Stimulated activated CD8-positive, alpha-beta memory T cell treated with anti-CD3 and anti-CD28 coated beads, Interleukin-2, amount 100 ng/mL, for 1 hour (primary cell): ENCODE measurements at places on chromosomes 3 and 15.

DNA sequence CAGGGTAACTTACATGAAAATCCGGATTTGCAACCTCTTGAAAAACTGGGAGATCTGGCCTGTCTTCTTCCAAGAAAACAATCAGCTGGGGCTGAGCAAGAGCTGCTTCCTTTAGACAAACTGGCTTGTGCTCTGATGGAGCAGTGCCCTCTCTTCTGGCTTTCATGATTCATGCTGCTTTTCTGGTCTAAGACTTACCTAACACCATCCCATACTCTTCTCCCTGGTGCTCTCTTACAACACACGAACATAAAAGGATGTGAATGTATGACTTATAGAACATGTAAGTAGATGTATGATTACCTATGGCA, 9.9 kb downstream of the TJP1 start:
- DNase-seq: no peak

- DNase-seq: no peak
These were observed 33.7 kb downstream of the ARRDC4 start for GRCh38 chr15:97994236-97994635.

DNA sequence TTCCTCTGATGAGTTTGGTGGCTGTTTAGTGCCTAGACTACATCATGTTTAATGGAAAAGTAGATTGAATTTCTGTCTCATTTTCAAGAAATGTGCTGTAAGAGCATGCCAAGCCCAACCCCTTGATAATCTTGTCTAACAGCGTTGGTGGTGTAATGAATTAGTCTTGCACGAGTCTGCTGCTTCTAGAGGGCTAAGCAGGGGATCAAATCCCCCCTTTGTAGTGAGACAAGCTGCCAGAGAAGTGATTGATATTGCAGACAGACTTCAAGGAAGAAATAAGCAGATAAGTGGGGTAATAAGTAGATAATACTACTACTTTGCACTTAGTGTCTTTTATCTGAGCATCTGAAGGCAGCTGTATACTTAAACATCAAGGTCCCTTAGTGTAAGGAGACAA, 141.4 kb downstream of the TP63 start:
- DNase-seq: no peak

- no peak for DNase-seq
These were observed 66.1 kb downstream of the GBE1 start for GRCh38 chr3:81695302-81695701.

DNA sequence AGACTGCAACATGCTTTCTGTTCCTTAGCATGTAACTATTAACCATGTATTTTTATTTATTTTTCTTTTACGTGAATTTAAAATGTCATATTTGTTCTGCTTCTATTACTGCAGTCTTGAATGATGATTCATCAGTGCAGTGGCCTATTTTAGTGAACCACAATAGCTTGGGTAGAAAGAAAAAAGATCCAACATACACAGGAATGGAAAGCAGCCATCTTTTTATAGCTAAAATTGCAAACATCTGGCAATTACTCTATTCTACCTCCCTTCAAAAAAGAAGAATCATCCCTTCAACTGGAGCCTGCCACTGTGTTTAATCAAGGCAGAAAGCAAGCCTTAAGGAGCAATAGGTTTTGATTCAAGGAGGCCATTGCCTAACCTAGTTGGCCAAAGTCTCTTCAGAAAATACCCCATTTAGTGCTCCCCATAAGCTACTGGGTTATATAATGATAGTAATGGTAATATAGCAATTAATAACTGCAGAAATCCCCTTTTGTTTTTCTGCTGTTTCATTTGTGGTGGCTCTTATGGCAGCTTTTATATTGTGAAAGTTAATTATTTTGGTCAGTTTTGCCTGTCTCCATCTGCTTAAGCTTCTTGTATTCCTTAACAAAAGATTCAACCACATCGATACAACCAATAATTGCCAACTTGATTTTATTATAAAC, 267.3 kb downstream of the LPP start:
- no peak for DNase-seq

DNA sequence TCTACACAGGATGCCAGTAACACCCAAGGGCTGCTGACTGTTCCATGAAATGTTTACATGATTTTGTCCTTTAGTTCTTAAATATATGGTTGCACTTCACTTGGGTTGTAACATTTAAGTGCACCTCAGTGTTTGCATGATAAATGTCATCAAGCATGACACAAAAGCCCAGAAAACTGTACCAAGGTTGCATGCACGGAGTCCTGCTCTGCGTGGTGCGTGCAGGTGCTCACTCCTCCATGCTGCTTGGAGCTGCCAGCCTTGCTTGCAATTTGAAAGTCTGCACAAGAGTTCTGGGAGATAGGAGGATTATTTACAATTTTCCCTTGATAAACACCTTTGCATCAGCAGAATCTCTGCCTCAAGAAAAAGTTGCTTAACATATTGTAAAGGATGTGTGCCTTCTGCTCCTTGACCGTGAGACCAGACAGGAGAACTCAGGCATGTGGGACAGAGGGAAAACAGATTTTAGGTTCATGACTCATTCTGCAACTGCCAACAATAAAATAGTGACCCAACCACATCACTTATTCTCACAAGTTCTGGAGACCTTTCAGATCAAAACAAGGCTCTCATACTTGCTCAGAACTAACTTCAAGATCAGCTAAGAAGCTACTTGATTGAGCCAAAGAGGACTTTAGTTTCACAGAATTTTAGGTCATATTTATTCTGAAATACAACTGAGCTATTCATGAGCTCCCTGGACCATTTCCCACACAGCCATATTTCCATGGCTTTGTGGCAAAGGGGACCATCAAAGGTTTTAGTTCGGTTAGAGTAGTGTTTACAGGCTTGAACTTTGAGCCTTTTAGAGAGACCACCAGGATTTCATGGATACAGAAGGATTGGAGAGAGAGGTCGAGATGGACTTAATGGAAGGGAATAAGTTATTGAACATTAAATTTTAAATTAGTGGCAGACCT, 128.4 kb upstream of the ZBED2 start:
- DNase-seq: no peak

DNA sequence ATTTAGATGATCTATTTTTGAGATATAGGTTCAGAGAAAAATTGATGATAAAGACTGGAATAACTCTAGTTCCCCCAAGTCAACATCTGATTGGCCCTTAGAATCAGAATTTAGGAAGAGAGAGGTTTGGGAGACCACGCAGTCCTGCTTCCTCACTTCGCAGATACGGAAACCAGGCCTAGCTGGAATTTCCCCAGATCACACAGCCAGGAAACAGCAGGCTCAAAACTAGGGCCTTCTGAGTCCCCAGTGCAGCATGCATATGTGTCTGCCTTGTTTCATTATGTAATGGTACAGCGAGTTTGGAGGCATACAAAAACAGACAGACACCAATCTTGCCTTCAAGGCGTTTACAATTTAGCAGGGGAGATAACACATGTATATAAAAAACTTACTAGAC, 177.1 kb upstream of the ICE2 start:
- DNase-seq: no peak

GRCh38 chr15:95326431-95327182, 1003.9 kb upstream of the NR2F2 start:
- DNase-seq: no peak

- DNase-seq: no peak
These were observed 29.9 kb downstream of the TIGIT start for GRCh38 chr3:114323546-114324254.

- DNase-seq: no peak
These were observed 150.6 kb downstream of the KCNMB2 start for GRCh38 chr3:178686826-178687225.

- no peak for DNase-seq
These were observed 177.7 kb upstream of the MCTP2 start for GRCh38 chr15:94053626-94054025.

DNA sequence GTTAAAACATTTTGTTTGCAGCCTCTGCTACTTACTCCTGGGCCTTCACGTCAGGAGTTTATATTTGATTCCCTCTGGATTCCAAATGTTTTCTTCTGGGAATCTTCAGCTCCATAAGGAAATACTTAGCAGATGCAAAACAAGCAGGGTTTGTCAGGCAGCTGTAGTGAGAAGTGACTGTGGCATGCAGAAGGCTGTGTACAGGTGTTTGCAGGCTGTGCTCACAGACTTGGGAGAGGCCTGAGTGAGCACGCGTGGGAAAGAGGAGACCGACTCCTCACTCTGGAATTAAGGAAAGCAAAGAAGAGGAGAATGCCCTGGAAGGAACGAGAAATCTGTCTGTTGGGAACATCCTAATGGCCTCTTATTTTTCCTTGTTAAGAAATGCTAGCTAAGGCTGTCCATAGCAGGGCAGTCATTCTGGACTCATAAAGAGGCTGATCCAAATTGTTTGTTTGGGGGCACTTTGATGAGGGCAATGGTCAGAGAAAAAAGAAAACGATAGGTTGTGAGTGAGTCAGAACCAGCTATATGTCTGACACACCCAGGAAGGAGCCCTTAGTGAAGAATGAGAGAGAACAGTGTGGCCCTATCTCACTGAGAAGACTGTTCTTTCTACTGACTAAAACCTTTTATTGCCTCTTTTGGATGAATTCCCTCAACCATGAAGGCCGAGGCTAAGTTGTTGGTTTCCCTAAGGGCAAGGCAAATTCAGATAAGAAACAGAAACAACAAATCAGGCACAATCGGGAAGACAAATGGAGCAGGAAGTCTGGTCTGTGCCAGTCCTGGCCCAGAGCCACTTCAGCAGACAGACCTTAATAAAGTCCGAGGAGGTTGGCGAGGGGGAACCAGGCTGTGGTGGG, 82.6 kb downstream of the TGFBR2 start:
- DNase-seq: no peak

GRCh38 chr3:39130693-39131265, 22.6 kb downstream of the CSRNP1 start:
- DNase-seq: no peak

DNA sequence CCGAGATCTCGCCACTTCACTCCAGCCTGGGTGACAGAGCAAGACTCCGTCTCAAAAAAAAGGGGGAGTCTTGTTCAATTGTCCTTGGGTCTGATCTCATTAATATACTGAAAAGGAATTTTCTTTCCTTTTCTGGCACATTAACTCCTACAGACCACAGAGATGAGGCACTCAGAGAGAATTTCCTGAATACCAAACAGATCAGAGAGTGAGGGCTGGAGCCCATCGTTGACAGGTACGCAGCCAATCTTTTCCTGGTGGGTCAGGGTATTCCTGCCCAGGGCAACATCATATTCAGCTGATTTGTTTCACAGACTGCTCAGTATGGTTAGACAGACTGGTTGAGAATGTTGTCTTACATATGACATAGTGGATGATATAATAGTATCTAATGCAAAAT, 82.8 kb upstream of the TNFSF10 start:
- no peak for DNase-seq

DNA sequence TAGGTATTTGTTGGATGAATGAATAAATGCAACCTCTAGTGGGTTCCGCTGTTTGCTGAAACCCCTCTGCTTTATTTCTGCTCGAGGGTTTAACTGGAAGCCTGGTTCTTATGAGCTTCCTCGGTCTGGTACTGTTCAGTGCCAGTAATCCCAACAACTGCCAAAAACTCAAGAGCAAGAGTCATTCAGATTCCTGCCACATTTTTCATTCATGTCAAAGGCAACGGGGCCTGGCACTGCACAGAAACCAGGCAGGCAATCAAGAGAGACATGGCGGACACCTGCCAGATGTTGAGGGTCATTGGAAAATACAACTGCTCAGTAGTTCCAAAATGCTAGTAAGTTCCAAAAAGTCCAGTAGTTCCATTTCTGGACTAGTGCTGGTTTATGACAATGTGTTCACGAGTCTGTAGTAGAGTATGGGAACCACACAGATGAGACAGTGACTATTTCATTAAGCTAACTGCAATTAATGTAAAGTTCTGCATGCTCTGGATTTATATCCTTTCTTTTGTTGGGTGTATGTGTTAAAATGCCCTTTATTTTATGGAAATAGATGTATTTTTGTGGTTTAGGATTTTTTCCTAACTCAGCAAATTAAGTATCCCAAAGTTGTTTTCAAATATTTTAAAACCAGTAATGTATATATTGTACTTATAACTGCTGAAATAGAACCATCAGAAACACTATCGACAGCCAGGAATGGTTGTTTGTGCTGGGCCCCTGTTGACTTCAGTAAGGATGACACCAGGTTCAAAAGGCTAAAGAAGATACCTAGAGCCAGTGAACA, 22.7 kb upstream of the TMEM41A start:
- no peak for DNase-seq

- no peak for DNase-seq
These were observed 567.2 kb downstream of the FOXP1 start for GRCh38 chr3:71016178-71016845.

DNA sequence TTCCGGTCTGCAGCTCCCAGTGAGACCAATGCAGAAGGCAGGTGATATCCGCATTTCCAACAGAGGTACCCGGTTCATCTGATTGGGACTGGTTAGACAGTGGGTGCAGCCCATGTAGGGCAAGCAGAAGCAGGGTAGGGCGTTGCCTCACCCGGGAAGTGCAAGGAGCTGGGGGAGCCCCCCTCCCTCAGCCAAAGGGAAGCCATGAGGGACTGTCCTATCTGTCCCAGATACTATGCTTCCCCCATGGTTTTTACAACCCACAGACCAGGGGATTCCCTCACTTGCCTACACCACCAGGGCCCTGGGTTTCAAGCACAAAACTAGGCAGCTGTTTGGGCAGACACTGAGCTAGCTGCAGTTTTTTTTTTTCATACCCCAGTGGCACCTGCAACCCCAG, 71.8 kb downstream of the CPNE4 start:
- DNase-seq: no peak

DNA sequence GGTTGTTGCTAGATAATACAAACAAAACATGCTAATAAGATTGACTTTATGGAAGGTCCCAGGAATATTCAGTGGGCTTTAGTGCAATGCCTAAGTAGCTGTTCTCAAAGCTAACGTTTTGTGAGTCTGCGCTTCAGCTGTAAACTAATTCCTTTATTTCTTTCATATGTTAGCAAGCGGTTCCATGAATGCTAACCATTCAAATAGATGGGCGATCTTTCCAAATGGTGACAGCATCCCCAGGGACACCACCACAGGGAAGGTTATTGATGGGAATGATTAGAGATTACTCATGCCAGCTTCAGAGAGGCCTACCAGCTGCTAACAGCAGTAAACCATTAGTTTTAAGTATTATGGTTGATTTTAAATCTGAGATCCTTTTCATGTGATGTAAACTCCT, 405.7 kb upstream of the MCTP2 start:
- DNase-seq: no peak

GRCh38 chr3:128425846-128426127, 40.9 kb downstream of the DNAJB8 start:
- no peak for DNase-seq

- no peak for DNase-seq
These were observed 6.6 kb downstream of the PLSCR5 start for GRCh38 chr3:146598535-146598934.

- DNase-seq: no peak
These were observed 646.6 kb downstream of the TUSC7 start for GRCh38 chr3:117356091-117356705.

DNA sequence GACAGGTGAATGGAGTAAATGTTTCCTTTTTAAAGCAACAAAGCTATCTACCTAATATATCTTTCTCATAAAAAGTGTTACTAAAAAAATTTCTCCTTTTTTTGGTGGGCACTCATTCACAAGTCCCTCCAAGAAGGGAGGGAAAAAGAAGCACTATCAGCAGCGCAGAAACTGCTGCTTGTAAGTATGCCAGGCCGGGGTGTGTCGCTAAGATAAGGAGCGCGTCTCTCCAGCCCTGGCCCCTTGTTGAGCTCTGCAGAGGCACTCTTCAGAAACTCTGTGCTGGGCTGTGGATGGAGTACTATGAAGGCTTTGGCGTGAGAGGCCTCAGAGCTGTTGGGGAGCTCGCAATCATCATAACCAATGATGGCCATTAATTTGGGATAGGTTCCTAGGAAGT, 49.1 kb downstream of the ZDHHC3 start:
- no peak for DNase-seq
